Endothelial cell (in vitro differentiated cells): ENCODE measurements at places on chromosomes 16 and 17.

DNA sequence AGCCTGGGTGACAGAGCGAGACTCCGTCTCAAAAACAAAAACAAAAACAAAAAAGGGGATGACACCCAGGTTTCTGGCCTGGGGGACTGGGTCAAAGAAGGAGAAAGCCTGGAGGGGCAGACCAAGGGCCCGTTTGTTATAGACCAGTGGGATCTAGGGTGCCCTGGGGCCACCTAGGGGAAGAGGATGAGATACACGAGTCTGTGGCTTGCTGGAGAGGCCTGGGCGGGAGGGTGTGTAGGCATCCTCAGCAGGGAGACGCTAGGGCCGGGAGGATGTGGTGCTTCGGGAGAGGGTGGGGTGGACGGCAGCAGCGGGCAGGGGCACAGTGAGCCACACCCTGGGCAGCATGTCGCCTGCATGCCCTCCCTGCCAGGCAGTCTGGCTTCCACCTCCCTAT, 17.1 kb upstream of the CRK start:
- DNase-seq, result no peak

GRCh38 chr17:33205552-33205951, 87.5 kb downstream of the ASIC2 start:
- DNase-seq, result no peak

GRCh38 chr16:56636616-56637413, 1.7 kb upstream of the MT1A start:
- no peak for DNase-seq

- no peak for DNase-seq
Observed at GRCh38 chr17:29048440-29049368, 5.8 kb downstream of the PIPOX start.

- DNase-seq, result no peak
Observed at GRCh38 chr16:78642621-78643285, 543.3 kb downstream of the WWOX start.

DNA sequence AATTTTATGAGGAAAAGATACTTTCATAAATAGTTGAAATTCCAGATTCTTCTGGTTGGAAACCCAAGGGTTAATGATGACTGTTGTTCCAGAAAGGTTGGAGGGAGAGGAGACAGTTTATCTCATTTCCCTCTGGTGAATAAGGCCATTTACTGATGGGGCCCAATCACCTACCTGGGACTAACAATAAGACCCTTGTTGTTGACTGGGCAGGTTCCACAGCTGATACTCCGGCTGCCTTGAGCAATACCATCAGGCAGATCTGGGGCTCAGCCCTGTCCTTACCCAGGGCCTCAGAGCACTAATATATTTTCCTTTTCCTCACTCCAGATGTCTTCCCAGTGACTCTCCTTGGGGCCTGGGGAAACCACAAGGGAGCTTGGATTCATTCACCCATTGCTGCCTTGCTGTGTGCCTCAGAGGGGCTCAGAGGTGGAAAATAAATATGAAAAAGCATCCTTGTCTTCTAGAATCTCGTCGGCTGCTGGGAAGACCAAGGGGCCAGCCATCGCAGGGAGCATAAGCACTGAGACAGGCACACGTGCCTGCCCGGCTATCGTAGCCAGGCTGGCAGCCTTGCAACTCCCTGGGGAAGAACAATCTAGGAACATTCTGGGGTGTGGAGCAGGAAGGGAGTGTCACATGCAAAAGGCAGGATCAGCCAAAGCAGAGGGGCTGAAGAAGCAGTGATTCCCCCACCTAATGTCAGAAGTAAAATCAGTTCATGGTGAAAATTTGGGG, 54.4 kb downstream of the MPRIP start:
- DNase-seq, result no peak

DNA sequence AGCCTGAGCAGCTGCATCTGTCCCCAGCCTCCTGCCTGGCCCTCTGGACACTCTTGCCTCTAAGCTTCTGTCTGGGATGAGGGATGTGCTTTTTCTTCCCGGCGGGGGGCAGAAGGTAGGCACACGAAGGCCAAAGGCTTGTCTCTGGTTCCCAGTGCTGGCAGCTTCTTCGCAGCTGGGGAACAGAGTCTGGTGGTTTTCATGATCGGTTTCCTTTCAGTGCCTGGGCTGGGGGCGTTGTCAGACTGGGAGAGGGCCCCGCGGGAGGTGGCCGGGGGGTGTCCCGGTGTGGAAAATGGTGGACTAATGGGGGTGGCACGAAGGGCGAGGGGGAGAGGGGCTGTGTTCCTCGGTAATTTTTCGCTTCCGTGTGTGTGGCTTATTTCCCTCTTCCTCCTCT, 988 bp downstream of the RAP1GAP2 start:
- DNase-seq, result no peak

- DNase-seq, result peak; percentile 45
Observed at GRCh38 chr16:58306327-58306726, 11.5 kb upstream of the PRSS54 start.

DNA sequence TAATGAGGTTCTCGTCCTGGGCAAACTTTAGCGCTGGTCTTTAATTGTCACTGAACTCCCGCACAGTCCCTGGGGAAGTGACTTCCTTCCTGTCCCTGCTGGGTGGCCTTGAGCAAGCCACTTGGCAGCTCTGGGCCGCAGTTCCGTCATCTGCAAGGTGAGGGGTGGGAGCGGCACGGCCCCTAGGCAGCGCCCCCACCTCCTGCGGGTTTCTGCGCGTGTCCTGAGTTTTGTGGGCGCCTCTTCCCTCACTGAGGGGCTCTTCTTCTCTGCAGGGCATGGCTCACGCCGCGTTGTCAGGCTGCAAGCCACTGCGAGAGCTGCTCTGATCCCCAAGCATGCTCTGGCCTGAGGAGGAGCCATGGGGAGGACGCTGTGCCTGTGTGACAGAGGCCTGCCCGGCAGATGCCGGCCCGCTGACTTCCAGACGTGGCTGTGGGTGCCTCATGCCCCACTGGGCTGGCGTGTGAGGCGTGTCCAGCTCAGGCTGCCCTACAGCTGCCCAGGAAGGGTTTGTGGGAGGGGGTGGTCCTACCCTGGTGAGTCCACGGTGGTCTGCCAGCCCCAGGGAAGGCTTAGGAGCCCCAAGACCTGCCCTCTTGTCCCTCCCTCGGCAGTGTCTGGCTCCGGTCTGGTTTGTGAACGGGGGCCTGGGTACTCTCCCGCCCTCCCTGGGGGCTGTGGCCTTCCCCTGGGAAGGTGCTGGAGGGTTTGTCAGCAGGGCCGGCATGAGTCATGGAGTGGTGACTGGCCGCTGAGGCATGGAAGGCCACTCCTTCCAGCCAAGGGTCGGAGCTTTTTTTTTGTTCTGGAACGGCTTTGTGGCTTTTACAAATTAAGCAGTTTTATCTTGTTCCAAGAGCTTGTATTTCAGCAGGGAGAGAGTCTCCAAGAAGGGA, 182.0 kb downstream of the SEC14L1 start:
- no peak for DNase-seq

DNA sequence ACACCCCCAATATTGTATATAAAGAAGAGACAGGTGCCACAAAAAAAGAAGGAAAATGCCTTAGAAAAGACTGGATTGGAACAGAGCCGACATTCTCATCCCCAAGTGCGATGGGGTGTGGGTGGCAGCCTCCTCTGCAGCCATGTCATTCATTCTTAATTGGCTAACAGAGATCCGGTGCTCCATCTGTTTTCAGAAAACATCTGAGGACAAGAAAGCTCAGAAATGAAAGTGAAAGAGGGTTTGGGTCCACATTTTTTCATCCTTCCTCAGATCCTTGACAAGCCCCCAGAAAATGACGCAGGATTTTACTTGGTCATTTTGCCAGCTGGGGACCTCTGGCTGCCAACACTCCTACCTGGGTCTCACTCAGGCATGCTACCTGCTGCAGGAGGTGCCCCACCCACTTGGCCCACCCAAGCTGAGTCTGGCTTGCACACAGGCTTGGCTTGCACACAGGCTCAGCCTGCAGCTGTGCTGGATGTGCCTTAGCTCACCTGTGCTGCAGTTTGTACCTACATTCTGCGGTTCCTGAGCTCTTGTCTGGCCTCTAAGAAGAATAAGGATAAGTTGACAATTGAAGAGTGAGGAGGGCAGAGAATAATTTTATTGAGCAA, 21.9 kb downstream of the KIF2B start:
- DNase-seq, result no peak

DNA sequence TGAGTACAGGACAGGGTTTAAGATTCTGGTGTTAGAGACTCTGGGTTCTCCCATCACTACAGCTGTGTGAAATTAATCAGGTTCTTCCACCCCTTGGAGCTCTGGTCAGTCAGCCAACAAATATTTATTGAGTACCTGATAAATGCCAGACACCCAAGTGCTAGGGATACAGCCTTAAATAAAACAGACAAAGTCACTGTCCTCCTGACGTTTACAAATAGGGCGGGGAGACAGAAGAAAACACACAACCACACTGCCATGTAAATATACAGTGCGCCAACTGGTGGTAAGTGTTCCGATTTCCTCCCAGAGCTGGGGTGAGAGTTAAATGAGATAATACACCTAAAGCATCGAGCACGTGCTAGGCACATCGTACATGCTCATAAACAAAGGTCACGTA, 121.0 kb downstream of the COPRS start:
- DNase-seq, result no peak

DNA sequence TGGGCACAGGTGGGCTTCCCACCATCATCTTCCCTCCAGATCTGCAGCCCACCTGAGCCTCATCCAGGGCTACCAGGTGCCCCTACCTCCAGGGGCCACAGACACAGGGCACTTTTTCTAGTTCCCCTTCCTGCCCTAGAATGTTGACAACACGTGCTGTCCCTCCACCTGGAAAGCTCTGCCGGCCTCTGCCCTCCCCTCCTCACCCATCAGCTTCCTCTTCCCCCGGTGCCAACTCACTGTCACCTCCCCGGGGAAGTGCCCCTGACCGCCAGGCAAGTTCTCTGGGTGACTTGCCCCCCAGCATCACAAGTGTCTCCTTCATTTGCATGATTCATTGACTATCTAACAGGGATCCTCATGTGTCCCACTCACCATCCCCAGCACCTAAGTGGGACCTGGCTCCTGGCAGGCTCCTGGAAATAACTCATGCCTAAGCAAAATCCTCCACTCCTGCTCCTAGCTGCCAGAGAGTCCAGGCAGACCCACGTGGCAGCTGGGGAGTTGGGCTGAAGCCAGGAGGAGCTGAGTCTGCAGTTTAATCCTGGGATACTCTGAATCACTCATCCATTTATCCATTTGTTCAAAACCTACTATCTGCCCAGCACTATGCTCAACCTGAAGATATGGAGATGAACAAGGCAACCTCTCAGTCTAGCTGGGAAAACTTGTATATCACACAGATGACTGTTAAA, 304.4 kb downstream of the FOXL1 start:
- DNase-seq, result no peak

DNA sequence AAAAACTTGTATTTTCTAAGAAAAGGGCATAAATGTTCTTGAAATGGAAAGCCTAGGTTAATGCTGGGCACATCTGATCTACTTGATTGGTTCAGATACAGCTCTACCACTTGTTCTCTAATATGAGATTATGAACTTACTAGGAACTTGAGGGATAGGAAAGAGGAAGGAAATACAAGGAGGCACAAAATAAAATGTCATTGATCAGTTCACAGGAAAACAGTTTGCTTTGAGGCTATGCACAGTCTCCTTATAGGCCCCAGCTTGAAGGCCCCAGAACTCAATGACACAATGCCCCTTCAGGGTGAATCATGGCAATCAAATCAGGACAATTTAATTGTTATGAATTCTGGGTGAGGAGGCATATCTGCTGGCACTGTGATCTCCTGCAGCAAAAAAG, 27.1 kb downstream of the NXPH3 start:
- no peak for DNase-seq

DNA sequence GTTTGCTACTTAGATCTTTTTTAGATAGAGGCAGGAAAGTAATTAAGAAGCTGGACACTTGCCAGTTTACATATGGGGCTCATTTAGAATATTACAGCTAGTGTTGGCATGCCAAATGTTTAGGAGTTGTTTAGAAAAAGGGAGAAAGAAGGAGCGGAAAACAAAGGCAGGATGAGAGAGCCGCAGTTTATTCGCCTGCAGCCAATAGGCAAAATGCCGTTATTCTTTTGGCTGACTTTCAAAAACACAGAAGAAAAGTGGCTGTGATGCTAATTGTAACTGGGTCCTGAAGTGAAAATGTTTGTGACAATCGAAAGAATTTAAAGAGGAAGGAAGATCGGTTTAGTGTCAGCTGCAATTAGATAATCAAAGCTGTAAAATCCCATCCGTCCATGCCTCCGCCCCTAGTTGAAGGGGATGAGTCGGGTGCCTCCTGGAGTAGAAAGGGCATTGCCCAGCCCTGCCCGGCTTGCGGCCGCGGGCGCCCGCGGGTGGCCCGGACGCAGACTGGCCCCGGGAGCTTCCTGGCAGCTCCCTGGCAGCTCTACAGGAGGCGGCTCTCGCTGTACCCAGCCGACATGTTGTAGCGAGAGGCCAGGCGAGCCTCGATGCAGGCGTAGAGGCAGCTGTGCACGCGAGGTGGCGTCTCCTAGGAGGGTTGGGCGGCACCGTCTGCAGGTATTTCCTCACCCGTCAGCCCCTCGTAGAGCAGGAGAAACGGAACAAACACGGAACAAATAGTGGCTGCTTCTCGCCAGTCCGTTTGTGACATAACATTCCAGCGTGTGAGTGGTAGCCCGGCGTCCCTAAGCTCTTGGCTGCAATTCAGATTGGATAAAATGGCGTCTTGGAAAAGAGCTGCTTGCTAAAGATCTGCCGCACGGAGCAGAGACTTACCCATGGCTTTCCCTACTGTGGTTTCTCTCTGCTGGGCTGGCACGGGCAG, 82.2 kb downstream of the TNRC6C start:
- DNase-seq, result no peak

- DNase-seq, result no peak
Observed at GRCh38 chr16:48300391-48300856, 53.1 kb upstream of the ABCC11 start.

DNA sequence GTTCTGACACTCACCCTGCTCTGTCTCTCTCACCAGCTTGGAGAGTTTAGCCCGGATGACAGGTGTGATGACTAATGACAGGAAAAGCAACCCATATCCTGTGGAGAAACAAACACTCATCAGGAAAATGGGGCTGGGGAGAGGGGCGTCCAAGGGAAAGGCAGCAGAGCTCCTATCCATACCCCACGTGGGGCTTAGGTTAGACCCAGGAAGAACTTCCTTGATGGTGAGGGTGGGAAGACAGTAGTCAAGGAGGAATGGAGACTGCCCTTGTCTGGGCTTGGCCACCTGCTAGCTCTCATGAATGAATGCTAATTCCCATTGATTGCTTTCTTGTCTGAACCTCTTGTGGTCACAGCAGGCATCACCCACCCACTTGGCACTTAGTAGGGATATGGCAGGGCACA, 3.8 kb downstream of the SLC46A1 start:
- no peak for DNase-seq

- DNase-seq, result no peak
Observed at GRCh38 chr17:45224671-45225050, 3.0 kb downstream of the FMNL1 start.

DNA sequence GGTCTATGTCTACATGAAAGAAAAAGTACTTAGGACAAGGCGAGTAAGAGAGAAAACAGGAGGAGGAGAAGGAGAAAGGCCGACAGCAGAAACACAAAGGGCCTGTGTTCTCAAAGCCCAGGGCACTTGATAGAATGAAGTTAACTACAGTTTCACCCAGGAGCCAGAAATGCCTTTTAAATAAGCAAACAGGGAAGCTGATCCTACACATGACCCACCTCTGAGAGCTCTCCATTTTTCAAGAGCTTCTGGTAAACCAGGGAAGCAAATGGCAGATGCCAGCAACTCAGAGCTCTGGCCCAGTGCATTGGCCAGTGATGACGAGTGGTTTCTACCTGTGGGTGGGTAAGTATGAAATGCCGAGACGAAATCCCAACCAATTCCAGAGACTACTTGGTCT, 163.4 kb downstream of the ZFHX3 start:
- no peak for DNase-seq
